ENCODE measurements at places on chromosomes 1 and 21.
A peak's percentile ranks its signal among the peaks of the same experiment; 100 is the strongest.

- no peak for DNase-seq
Measured at GRCh38 chr1:168879896-168880734, 151.1 kb upstream of the DPT start.

GRCh38 chr1:212234431-212235395 lies 50.5 kb upstream of the PPP2R5A start:
- DNase-seq: peak; percentile 81

DNA sequence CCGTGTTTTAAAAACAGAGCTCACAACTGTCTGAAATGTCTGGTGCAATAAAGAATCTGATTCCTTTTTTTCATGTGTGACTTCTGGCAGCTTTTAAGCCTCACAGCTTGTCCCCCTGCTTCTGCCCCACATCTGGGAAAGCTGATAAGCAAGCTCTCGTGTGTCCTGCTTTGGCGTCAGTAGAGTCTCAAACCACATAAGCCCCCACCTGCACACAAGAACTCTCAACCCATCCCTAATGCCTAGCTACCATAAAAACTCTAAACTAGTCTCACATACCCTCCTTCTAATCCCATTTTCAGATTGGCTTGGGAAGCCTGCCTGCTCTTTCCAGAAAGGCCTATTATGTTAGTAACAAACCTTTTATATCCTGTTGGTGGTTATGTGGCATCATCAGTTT lies 94.6 kb upstream of the DAB1 start:
- no peak for DNase-seq

DNA sequence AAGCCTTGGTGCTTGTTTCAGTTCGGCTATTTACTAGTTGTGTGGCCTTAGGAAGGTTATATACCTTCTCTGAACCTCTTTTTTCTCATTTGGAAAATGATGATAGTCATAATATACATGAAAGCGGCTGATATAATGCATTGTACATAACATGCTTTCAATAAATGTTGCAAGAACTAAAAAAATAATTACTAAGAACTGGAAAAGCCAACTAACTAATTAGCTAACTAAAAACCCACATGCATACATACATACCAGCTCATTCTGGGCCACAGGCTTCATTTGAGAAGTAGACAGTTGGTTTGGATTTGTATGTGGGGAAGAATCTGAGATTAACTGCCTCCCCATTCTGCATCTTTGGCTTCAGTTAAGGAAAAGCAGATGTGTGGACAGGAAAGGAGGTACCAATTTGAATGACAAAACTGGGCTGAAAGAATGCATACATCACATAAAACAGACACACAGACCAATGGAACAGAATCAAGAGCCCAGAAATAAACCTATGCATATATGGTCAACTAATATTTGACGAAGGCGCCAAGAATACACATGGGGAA lies 217.9 kb downstream of the TM2D1 start:
- DNase-seq: no peak

DNA sequence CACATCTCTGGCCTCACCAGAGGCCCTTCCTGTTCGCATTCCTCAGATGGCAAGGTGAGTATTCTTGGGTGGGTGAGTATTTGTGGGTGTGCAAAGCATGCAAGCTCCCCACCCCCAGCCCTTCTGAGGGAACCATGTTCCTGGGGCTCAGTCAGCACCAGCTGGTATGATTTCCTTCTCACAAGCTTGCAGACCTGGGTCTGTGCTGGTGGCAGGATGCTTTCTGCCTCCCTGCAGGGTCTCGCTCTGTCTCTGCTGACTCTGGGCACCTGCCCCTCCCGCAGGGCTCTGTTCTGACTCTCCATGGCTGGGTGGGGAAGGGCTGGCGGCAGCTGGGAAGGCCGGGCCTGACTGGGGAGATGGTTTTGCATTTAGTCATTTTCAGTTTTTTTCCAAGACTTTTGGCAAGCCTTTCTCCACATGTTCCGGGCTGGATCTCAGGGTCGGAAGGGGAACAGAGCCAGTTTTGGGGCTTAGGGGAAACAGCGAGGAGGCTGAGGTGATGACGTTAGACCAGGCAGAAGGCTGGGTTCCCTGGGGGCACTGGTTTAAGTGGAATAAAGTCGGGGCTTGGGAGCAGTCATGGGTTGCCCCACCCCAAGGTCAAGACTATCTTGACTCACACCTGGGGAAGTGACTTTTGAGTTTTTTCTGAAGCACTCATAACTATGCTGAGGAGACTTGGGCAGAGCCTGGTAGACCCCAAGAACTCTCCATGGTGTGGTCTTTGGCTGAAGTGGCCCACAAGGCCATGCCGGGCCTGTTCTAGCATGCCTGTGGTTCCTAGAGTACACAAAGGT lies 6.2 kb downstream of the RASSF5 start:
- DNase-seq: no peak

DNA sequence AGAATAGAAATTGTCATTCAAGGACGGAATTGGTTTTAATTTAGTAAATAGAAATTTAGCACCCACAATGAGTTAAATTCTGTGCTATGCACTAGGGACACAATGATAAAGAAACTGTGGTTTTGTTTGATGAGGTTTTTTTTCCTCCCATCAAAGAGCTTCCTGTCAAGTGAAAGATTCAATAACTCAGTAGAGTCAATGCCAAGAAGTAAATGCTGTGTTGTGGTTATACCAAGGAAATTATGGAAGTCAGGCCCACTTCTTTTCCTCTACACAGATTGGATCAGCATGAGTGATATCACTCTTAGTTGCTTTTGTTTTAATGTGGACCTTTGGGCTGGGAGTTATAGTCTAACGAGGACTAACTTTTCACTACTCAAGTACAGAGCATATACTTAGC lies 1269.6 kb upstream of the ADGRL2 start:
- no peak for DNase-seq

DNA sequence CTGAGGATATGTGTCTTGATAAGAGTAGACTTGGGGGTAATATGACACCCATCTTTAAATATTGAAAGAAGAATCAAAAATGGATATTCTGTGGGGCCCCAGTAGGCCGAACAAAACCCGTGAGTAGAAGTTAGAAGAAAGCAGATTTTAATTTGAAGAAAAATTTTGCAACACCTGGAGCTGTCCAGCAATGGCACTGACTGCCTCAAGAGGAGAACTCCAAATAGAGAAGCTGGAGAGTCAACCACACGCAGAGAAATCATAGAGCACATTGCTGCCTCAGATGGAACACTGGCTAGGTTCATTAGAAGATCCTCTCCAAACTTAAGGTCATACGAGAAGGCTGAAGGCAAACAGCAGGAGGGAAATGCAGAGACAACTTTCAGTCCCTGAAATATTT lies 6.8 kb downstream of the NHLH1 start:
- DNase-seq: no peak

DNA sequence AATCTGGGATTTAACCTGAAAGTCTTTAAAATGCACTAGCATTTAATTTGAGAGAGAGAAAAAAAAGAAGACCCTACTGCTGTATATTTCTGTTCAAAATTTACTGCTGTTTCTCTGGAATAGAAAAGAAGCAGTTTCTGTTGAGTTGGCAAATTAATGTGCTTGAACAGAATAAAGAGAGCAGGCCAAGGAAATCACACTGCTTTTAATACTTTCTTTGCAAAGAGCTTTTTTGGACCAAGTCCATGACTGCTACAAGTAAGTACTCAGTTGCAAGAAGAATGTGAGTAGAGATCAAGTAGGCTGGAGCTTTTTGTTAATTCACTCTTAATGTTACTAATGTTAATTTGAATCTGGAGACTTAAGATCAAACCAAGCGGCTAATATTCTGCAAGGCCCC lies 336.2 kb upstream of the SGIP1 start:
- no peak for DNase-seq

DNA sequence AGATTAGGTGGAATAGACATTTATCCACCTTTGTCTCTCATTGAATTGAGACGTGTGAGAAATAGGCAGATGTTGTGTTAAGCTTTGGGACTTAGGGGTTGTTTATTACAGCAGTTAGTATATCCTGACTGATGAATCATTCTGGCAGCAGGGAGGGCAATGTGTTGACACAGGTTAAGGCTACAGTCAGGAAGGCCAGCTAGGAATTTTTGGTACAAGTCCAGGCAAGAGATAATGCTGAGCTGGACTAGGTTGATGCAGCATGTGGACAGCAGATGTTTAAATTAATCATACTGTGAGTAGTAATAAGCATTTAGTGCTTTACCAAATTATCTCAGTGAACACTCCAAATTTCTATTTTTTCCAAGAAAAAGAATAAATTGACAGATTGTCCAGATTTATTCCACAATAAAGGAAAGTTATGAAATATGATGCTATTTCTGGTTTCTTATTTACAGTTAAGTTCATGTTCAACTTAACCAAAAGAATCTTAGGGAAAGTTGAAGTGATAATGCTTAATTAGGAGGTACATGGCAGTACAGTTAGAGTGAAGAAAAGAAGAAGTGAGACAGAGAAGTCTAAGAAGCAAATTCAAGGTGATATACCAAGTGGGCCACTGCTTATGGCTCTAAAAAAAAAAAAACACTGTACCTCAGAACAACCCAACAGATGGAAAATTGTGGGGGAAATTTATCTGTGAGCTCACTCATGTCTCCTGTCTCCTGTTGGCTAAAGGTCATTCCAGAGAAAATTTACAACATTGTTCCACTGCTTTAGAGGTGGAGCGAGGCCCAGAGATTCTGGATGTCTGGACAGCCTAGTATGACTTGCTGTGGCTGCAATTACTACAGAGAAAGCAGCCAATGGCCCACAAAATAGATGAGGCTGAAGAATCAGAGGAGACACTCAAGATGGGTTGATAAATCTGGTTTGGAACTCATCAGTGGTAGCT lies 102.7 kb upstream of the C21orf91 start:
- peak; percentile 62 for DNase-seq

DNA sequence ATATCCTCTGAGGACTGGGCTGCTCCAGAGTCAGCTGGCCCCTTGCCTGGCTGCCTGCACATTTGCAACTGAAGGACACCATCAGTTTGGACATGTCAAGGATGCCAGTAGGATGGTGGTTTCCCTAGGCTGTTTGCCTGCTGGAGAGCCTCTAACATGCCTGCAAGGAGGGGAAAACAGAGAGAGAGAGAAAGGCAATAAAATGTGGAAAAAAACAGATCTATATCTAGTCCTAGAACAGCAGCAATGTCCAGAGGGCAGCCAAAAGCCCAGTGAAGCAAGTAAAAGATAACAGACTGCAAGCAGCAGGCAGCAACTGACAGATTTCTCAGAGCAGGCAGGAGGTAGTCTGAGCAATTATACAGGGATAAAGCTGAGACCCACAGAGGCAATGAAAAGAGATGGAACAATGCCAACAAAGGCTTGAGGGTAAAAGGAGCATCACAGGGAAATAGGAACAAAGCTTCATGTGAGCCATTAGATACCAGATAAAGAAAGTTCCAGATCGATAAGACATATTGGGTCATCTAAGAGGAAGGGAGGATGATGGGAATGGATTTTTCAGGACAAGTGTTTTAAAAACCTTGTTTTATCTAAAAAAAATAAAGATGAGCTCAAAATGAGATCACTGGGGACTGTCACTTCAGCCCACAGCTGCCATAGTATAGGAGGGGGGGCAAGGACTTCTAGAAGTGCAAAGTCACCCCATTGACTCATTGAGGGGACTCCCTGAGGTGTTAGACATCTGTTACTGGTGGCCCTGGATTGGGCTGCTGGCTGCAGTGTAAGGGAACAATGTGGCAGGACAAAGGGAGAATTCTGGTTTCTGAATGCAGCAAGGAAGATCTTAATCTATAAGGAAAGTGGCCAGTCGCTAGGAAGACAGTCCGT lies 38.6 kb upstream of the GADD45A start:
- DNase-seq: peak; percentile 24

DNA sequence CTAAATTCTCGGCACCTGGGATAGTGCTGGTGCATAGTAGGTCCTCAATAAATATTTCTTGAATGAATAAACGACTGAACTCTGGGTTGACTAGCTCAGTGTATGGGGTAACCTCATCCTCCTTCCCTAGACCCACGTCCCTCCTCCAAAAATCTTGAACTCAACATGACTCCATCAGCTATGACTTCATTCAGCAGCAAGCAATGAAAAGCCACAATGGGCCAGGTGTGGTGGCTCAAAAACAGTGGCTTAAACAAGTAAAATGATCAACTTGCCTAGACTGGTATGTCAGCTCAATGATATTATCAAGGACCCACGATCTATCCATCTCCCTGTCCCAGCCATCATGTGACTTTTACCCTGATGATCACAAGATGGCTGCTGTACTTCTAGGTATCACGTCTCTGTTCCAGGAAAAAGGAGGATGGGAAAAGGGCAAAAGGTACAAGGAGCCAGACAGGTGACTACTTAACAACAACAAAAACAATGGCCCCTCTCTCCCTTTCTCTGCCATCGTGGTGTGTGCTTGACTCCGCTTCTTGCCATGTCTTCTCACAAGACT lies 13.0 kb upstream of the PAQR7 start:
- no peak for DNase-seq

DNA sequence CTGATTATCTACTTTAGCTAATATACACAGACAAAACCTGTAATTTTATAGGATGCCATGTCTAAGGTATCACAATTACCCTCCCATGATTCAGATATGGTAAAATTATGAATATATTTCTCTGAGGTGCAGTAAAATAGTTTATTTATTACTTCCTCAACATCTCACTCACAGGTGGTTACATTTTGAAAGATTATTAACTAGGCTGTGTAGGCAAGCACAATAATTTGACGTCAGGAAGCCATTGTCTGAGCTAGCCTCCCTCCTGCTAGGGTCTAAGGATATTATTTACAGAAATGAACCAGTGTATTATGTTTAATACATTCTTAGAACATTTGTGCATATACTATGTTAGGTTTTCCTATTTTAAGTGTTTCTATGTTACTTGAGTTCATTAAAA lies 69.9 kb upstream of the ADGRL2 start:
- DNase-seq: no peak

- no peak for DNase-seq
Measured at GRCh38 chr1:6911021-6911941, 126.0 kb downstream of the CAMTA1 start.

DNA sequence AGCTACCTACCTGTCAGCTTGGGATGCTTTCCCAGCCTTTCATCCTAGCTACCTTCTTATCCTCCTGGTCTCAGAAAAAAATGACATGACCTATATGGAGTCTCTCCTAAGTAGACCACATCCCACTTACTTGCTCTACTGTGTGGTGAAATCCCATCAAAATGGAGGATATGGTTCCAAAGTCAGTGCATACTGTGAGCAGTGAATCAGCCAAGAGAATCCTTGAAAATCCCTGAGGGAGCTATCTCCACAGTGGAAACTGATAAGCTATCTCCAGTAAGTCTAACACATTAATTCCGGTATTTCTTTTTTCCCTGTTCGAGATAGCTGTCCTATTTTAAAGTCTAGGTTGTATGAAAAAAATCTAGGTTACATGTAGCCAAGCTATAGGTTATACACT lies 189.7 kb downstream of the FGGY start:
- DNase-seq: no peak

DNA sequence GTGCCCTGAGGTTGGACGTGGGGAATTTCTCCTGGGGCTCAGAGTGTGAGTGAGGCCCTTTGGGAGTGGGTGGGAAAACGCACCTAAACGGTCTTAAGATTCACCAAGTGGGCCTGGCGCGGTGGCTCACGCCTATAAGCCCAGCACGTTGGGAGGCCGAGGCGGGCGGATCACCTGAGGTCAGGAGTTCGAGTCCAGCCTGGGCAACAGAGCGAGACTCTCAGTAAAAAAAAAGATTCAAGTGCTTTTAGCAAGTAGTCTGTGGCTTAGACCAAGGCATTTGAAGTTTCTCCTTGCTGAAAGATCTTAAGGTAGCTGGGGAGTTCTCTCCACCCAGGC lies 1.4 kb downstream of the RPS8 start:
- no peak for DNase-seq

- no peak for DNase-seq
Measured at GRCh38 chr1:67544921-67545320, 114.7 kb upstream of the SERBP1 start.
